ENCODE measurements at places on chromosomes 13 and 19. TPM values are rescaled to one million over a fixed set of nuclear protein-coding genes. Genes with fewer than 3 reads are reported as not detected.

- no peak for DNase-seq
Observed at GRCh38 chr19:30225676-30226463, 146.3 kb upstream of the ZNF536 start.

The ELSPBP1 gene
- not detected for polyA plus RNA-seq

DNA sequence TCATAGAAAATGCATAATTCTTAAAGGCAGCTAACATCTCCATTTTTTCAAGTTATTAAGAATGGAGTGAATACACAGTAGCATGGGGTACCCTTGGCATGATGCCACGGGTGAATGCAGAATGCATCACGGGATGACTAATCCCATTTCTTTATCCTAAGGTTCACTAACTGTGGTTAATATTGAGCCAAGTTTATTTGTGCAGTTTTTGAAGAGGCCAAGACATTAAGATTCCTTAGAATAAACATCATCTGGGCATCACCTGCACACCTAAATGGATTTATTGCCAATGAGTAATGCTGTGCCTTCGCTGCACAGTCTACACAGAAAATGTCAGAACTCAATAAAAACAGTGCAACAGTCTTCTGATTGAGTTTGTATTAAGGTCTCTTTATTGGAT lies 333.1 kb downstream of the GPC6 start:
- DNase-seq, result no peak

The KLK13 gene
- polyA plus RNA-seq, result 0.30 TPM

DNA sequence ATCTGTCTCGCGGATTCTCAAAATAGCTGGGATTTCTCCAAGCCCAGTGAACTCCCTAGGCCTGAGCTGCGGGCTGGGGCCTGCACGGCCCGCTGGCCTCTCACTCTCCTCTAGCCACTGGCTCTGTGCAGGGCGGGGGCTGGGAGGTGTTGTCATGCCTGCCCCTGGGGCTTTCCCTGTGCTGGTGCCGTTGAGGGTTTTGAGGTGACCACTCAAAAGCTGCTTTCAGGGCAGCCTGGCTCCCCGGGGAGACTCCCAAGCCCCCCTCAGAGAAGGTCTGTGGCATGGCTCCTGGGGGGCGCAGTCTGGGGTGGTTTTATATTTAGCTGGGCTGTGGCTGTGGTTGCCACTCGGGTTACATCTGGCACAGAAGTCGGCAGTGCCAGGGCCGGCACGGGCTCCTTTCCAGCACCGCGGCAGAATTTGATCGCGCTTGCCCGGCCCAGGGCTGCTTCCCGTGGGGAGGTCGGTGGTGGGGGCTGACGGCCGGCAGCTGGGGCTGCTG lies 10.0 kb downstream of the NDUFB7 start:
- no peak for DNase-seq

The FXYD3 gene
- 19.9 TPM for polyA plus RNA-seq

The C5AR1 gene
- 3.1 TPM for polyA plus RNA-seq

DNA sequence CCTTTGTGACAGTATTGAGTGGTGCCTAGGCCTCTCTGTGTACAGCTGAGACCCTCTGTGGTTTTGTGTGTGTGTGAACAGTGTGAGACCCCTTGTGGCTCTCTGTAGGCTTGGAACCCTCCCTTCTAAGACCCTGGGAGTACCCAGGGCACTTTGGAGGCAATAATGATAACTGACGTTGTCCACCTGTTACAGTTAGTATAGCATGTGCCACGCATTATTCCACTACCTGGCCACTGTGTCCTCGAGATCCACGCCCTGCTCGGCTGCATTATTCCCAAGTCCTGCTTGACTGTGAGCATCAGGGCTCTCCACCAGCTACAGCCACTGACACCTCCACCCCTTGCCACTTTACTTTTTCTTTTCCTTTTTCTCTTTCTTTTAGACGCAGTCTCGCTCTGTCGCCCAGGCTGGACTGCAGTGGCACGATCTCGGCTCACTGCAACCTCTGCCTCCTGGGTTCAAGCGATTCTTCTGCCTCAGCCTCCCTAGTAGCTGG lies 2.0 kb downstream of the GRAMD1A start:
- DNase-seq, result no peak

GRCh38 chr13:77859450-77859849 lies 59.2 kb downstream of the EDNRB start:
- no peak for DNase-seq

- DNase-seq, result no peak
Observed at GRCh38 chr13:75452564-75452963, 29.4 kb downstream of the TBC1D4 start.

GRCh38 chr19:58010507-58010906 lies 7.9 kb upstream of the ZNF606 start:
- DNase-seq, result no peak

- no peak for DNase-seq
Observed at GRCh38 chr13:36806102-36806501, 12.9 kb upstream of the RFXAP start.

DNA sequence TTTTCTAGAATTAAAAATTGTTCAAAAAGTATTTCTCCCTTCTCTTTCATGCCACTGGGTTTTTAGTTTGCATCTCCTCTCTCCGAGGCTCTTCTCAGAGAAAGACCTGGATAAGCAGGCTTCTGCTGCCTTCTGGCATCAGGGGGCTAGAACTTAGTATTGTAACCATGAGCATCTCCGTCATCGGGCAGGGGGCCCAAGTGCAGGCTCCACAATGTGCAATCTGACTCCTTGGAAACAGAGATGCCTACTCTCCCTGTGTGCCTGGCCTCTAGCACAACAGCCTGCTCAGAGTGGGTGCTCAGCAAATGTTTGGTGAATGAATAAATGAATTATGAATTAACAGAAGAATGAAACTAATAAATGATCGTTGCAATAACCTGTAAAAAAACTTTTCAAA lies 45.6 kb upstream of the MTIF3 start:
- no peak for DNase-seq

GRCh38 chr13:51581148-51581820 lies 3.0 kb upstream of the WDFY2 start:
- DNase-seq, result no peak

GRCh38 chr13:72125561-72125960 lies 258.6 kb upstream of the DACH1 start:
- no peak for DNase-seq

The HMG20B gene
- 129 TPM for polyA plus RNA-seq

DNA sequence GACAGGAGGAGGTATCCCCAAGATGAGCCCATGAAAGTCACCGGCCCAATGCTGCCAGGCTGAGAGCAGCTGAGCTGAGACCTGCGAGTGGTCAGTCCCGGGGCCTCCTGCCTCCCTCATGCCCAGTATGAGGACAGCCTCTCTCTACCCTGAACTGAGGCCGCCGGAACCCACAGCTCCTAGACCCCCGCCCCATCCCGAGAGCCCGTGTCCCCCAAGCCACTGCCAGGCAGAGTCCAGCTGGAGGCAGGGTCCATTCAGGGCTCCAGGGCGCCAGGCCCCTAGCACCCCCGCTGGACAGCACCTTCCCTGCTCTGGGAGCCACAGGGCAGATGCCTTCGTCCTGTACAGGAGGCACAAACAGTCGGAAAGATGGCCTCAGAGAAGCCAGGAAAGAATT lies 38.7 kb downstream of the MLLT1 start:
- DNase-seq, result no peak

The CAPN12 gene
- 3.3 TPM for polyA plus RNA-seq

GRCh38 chr19:23766951-23767350 lies 8.3 kb upstream of the ZNF681 start:
- DNase-seq, result no peak

DNA sequence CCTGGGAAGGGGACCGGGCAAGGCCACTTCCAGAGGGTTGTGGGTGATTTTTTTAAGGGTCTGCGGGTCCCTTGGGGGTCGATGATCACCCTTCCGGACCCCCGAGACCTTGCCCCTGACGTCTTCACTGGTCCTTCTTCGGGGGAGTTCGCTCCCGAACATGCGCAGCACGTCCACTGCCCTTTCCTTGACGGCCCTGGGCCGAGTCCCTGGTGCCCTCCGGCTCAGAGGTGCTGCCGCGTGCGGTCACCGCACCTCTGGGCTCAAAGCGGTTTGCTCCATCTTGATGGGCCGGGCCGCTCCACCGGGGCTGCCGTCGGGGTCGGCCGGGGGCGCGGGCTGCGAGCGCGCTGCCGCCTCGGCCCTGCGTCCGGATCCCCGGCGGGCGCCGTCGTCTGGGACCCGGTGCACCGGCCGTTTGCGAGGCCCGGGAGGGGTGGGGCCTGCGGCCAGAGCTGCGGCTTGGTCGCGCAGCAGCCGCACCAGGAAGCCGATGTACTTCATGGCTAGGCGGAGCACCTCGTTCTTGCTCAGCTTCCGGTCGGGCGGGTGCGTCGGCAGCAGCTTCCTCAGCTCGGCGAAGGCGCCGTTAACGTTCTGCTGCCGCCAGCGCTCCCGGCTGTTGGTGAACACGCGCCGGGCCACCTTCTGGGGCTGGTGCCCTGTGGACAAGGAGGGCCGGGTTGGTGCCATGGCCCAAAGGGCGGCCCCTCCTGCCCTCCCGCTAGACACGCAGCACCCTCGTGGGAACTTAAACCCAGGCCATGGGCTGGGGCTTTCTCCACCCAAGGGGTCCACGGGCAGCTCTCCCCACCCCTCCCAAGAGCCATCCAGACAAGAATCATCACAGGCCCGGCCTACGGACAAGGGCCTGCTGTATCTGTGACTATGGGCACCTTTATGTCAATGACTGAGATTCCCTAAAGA lies 3.3 kb downstream of the LYL1 start:
- no peak for DNase-seq

DNA sequence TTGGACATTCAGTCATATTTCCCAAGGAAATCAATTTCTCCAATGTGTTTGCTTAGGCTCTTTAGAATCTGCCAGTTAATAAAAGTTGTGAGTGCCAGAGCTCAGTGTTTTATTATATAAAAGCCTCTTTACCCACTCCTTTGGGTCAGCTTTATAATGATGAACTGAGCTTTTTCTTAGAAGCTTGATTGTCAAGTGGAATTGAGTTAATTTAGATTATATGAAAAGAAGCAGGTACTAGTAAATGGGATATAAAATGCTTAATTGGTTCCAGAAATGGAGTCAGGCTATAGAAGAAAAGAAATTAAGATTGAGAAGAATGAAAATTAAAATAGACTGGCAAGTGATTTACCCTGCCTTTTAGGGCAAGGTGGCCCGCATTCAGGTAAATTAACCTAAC lies 363.2 kb downstream of the SLITRK6 start:
- no peak for DNase-seq

The LENG1 gene
- polyA plus RNA-seq, result 8.7 TPM

DNA sequence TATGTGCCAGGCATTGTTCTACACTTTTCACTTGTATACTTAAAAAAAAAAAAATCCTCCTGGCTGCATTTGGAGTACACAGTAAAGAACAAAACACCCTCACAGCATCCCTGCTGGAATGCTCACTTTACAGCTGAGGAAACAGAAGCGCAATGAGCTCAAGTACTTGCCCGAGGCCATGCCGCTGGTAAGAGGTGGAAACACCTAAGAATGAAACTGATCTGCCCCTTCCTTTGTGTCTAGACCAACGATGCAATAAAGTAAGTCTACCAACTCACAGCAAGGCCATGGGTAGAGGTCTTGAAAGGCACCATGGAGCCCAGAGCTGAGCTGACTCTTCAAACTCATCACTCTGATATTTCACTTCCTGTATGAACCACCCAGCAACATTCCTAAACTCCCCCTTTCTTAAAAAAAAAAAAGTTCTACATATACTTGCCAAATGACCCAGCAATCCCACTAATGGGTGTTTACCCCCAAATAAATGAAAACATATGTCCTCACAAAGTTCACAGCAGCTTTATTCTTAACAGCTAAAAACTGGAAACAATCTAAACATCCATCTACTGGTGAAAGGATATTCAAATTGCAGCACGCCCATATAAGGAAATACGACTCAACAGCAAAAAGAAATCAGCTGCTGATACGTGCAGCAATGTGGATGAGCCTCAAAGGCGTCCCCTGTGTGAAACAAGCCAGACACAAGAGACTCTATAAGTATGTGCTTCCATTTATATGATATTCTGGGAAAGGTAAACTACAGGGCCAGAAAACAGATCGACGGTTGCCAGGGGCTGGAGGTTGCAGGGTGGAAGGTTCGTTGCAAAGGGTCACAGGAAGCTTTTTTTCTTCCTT lies 236.6 kb upstream of the MAB21L1 start:
- DNase-seq, result no peak

DNA sequence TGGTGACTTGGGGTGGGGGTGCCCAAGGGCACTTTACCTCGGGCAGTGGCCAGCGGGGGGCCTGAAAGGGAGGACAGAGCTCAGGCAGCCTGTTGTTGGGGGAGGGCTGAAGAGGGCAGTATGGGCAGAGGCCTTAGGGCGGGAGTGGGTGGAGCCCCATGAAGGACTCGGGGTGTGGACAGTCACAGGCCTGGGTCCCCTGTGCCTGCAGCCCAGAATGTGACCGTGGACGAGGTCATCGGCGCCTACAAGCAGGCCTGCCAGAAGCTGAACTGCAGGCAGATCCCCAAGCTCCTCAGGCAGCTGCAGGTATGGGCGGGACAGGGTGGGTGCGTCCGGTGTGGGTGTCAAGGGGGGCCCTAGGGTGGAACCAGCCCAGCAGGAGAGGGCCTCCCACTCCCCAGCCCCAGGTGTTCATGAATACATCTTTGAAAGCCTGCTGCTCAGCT lies 22.5 kb downstream of the NKPD1 start:
- no peak for DNase-seq

DNA sequence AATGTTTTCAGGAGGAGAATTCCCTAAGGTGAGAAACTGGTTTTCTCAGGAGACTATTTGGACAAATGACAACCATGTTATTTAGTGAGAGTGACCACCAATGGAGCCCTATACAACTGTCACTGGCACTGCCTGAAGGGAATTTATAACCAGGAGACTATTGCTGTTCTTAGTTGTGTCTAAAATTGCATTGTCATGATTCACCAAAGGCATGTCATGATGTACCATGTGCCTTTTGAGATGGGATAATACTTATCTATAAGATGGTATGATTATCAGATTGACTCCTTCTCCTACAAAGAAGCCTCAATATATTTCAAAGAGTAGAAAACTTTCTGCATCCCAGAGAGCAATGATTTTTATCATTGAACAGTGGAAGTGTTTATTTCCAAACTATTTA lies 739.4 kb upstream of the GPC6 start:
- DNase-seq, result no peak

GRCh38 chr13:29105779-29106178 lies 285.6 kb downstream of the MTUS2 start:
- DNase-seq, result no peak

The PLPPR3 gene
- polyA plus RNA-seq, result 13.7 TPM

- DNase-seq, result no peak
Observed at GRCh38 chr13:28704919-28705318, 13.9 kb downstream of the SLC46A3 start.

DNA sequence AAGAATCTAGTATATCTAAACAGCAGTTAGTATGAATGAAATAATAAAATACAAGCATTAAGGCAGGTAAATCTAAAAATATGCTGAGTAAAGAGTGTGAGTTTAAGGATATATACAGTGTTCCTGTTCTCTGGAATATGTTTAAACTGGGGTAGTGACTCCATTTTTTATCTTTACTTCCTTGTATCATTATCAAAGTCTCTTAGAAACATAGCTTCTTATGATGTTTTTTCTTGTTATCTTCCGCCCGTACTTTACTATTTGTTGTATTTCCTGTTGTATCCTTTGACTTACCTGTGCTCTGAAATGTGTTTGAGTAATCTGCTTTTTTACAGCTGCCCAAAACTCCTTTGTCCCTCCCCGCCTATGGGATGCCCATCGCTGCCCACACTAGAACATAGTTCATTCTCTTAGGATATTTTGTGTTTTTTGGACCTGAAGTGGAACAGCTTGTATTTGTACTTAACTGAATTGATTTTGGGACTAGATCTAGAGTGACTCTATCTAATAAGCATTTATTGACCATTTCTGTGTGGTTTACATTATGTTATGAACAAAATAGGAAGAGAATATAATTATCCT lies 80.8 kb downstream of the PDS5B start:
- no peak for DNase-seq

The TMIGD2 gene
- 0.63 TPM for polyA plus RNA-seq

- no peak for DNase-seq
Observed at GRCh38 chr13:107994137-107994536, 221.2 kb downstream of the LIG4 start.
